ENCODE measurements at places on chromosomes 5 and 9. TPM values are rescaled to one million over a fixed set of nuclear protein-coding genes. Genes with fewer than 3 reads are reported as not detected.

- no peaks in the 10 kb centered on the region for H3K4me1 ChIP-seq
- no peaks in the 10 kb centered on the region for H3K27me3 ChIP-seq
- DNase-seq: no peak
- H3K27ac ChIP-seq: no peak overlapping the region
These were observed 39.8 kb upstream of the KCNMB1 start for GRCh38 chr5:170429014-170429413.

DNA sequence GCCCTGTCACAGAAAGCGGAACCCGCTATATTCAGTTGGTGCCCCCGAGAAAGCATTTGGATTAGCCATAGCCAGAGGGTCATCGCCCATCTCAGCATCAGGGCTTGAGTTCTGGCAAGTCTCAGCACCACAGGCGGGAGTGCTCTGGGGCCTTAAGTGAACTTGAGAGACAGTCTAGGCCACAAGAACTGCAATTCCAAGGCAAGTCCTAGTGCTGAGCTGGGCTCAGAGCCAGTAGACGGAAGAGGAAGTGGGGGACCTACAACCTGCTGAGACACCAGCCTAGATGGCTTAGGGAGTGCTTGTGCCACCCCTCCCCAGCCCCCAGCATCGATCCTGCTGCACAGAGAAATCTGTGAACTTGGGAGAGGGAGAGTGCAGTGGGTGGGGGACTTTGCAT lies 594.9 kb downstream of the CCDC171 start:
- no peak overlapping the region for H3K4me3 ChIP-seq
- H3K27ac ChIP-seq: no peak overlapping the region
- DNase-seq: no peak
- H3K27me3 ChIP-seq: no peaks in the 10 kb centered on the region

ANKRD55 gene
- polyA plus RNA-seq: 0.07 TPM

NME5 gene
- not detected for polyA plus RNA-seq

DNA sequence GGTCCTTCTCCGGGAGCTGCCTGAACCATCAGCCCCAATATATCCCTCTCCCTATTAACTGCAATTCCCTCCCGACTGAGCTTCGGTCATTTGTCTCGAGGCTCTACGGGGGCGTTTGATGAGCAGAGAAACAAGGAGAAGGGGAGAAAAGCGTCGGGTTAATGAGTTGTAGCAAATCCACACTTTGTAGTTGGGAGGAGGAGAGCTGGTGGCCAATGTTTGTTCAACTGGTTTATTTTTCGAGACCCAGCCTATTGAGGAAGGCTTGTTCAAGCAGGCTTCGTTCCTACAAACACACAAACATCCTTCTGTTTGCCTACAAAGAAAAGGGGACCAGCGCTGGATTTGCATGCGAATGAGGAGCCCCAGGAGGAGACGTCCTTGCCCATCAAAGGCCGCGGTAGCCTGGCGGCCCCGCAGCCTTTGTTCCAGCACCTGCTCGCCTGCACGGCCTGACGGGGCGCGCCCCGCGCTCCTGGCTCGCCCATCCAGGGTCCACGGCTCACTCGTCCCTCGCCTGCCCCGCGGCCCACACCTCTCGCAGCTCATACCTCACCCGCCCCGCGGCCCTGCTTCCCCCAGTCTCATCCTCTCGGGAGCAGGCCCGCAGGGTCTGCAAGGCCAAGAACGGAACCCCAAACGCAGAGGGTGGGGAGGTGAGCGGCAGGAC lies 4.6 kb downstream of the FOXD1 start:
- DNase-seq: no peak
- peaks cover 38% of the 10 kb centered on the region for H3K4me1 ChIP-seq
- H3K27ac ChIP-seq: no peak overlapping the region
- no peak overlapping the region for H3K4me3 ChIP-seq
- H3K36me3 ChIP-seq: no peaks in the 10 kb centered on the region
- H3K27me3 ChIP-seq: peaks cover 71% of the 10 kb centered on the region

GRCh38 chr5:56028708-56029107 lies 33.9 kb upstream of the IL6ST start:
- no peak overlapping the region for H3K4me3 ChIP-seq
- no peaks in the 10 kb centered on the region for H3K36me3 ChIP-seq
- DNase-seq: no peak
- no peaks in the 10 kb centered on the region for H3K27me3 ChIP-seq
- H3K4me1 ChIP-seq: no peaks in the 10 kb centered on the region
- no peak overlapping the region for H3K27ac ChIP-seq

DNA sequence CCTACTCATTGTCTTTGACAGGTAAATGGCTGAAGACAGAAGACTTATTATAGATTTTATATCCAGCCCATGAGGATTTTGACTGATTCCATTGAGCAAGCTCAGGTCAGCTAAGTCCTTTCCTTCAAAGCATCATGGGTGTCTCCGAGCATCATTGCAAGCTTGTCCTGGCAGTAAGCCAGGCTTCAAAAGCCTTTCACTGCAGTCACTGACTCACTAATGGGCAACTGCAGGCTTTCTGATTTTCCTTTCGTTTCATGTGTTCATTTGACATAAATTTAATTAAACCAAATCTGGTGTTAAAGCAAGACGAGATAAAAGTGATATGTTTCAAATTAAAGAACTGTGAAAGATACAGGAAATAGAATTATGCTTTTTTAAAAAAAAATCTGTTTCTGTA lies 426.2 kb downstream of the ANXA1 start:
- no peaks in the 10 kb centered on the region for H3K36me3 ChIP-seq
- H3K27me3 ChIP-seq: no peaks in the 10 kb centered on the region
- no peak overlapping the region for H3K27ac ChIP-seq
- H3K4me3 ChIP-seq: no peak overlapping the region
- no peak for DNase-seq

CAST gene
- polyA plus RNA-seq: 57.2 TPM

SLC1A1 gene
- polyA plus RNA-seq: 0.10 TPM

Measured in B cell (primary cell).